AG04450 (cell line): ENCODE measurements at places on chromosomes 2 and 18.

GRCh38 chr2:127118038-127118437 lies 11.1 kb upstream of the BIN1 start:
- no peak for DNase-seq

DNA sequence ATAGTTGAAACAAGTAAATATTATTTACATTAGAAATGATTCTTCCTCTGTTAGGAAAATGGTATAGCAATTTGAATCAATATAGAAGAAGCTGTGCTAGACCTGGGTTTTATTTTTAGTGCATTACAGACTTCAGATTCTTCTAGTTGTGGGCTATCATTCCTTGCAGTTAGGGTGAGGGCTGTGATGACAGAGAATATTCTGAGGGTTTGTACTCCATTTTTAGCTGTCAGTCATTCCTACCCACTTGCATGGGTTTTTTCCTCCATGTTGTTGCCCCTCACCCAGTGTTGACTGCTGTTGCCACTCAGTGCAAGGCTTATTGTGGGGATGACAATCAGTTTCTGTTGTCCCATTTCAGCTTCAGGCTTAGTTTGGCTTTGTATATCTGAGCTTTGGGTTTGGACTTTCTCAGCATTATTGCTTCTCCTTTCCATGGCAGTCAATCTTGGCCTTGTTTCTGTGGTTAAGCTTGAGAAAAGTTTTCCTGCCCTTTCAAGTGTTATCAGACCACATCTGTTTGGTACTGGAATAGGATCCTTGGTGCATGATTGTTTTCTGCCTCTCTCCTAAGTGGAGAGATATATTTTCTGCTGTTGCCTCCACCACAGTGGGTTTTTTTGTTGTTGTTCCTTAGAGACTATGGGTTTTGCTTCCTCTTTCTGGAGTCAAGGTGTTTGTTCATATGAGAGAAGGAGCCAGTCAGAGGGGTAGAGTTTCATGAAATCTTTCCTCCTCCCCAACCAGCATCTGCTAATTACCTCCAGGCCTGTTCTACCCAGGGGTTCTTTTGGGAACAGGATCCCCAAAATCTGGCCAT lies 312.7 kb upstream of the CWC22 start:
- DNase-seq = no peak

DNA sequence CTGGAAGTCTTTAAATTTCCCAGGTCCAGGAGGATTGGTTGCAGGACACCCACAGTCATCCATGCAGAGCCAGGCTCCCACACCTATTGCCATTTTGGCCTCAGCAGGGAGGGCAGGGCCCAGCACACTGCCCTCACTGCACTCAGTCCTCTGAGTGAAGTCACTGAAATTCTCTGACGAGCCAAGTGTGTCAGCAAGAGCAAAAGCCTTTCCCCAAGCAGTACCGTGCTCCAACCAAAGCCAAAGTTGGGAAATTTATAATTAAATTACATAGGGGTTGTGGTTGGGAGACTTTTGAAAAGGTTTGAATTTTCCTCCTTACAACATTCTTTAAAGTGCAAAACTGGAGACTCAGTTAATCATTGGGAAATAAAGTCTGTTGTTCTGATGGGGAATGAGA lies 98.5 kb upstream of the CD226 start:
- no peak for DNase-seq

- DNase-seq = no peak
These were observed 30.6 kb downstream of the SEPTIN10 start for GRCh38 chr2:109582928-109583895.

DNA sequence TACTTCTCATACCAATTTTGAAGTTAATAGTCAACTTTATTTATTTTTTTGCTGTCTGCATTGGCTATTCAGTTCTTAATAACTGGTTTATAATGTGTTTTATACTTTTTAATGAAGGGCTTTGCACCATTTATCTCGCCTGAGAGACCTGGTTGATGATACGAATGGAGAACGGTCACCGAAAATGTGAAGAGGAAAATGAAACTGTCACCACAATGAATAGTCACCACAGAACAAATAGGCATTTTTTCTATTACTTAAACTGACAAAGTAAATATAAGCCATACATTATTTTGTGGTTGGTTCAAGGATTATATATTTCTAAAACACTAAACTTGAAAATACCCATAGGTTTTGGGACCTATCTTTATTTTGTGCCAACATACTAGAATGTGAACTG lies 20.4 kb downstream of the C18orf54 start:
- DNase-seq = no peak

DNA sequence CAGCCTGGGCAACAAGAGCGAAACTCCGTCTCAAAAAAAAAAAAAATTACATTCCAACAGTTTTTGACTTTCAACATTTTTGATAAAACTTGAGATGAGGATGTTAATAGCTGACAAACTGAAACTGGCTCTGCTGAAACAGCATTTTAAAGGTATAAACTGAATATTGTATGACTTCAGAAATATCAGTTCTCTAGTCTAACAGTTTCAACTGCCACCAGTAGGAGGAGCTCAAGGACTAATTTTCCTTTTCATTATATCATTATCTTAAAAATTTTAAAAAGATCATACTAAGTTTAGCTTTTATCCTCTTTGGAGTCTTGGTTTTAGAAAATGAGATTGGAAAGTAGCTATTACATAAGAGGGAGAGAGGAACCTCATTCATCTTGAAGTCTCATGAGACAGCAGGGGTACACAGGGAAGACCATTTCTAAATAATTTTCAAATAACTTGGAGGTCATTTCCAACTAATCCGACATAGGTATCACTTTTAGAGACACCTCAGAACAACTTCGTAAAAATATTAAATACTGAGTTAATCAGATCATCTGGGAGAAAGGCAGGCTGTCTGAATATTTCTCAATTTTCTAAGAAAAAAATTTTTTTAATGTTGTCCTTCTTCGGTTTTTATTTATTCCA lies 37.6 kb upstream of the MCM6 start:
- DNase-seq = no peak

DNA sequence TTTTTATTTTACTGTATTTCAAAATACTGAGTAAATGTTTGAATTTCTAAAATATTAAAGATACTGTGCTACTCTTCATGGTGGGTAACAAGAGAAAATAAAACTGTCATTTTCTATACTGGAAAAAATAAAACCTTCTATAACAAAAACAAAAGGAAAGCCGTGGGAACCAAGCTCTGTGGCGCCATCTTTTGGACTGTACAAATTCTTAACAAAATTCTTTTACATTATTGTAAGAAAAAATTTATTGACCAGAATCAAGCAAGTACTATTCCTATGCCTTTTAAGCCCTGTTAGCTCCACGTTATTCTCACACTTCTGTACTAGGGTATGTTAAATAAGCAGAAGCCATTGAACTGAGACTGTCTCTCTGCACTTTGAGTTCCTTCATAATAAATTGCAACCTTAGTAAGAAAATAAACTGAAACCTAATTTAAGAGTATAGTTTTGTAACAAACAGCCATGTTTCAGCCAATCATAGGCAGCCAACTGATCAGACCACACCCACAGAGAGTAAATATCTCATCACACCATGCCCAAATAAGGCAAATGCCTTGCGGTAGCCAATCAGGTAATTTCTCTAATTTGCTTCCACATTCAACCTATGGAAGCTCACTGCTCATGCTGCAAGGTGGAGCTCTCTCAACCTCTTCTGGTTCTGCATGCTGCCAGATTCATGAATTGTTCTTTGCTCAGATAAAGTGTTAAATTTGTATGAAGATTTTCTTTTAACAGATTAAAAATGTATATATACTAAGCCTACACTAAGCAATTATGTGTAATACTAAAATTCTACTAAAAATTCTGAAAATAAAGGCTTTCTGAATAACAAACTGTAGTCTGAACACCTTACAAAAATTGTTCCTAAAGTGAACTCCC lies 42.2 kb downstream of the HIBCH start:
- DNase-seq = no peak

GRCh38 chr2:38214209-38214717 lies 138.3 kb upstream of the CYP1B1 start:
- no peak for DNase-seq

GRCh38 chr2:31078579-31079105 lies 59.6 kb downstream of the GALNT14 start:
- no peak for DNase-seq
